ENCODE measurements at places on chromosomes 3 and 15.

DNA sequence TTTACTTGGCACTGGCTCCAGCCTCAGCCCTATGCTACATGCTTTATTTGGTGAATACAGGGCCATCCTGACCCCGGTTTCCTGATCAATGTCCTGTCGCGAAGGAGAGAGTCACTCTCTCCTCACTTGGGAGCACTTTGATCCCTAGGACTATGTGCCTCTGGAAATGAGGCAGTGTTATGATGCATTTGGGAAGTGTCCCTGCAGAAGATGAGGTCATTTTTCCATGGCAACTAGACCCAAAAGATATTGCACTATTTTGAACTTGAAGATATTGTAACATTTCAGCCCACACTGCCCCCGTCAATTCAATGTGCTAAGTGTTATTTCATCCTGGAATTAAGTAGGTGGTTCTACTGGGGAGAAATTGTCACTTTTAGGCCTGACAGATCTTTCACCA lies 68.0 kb downstream of the LRRK1 start:
- DNase-seq = no peak

DNA sequence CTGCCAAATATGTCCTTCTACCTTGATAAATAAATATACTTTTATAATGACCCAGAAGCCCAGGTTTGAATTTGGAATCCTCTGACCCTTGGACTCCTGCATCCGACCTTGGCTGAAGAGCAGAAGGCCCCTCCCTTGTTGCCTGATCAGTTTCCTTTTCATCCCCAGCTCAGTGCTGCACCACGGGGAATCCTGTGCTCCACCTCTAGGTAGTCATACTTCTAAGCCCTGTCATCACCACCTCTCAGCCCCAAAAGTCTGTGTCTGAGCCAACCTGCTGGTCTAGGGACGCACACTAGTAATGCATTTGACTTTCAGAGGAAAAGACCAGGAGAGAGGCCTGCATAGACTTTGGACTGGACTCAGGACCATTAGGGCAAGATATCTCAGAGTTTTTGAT lies 310.6 kb downstream of the NLGN1 start:
- no peak for DNase-seq

DNA sequence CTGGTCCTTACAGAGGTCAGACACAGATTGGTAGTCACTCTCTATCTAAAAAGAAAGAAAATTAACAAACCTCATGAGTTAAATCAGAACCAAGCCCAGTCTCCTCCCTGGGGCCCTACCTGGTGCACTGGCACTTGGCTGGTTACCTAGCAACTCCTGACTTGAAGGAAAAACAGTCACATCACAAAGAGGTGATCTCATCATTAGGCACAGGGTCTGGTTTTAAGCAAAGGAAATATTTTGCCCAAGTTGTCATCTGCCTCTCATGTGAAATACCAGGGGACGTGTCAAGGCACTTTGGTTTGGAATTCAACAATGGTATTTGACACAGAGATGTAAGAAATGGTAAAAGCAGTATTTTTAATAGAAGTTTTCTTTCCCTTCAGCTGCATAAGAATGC lies 47.7 kb upstream of the FMN1 start:
- DNase-seq = no peak

GRCh38 chr3:148682997-148683396 lies 14.7 kb upstream of the AGTR1 start:
- no peak for DNase-seq

Data from stimulated activated effector memory CD8-positive, alpha-beta T cell treated with anti-CD3 and anti-CD28 coated beads, Interleukin-12 subunit alpha, Interleukin-12 subunit beta, amount 100 ng/mL, for 72 hours (primary cell).